Esophagus mucosa (tissue), 1 donor: ENCODE measurements at places on chromosomes 6 and 20. TPM values are rescaled to one million over a fixed set of nuclear protein-coding genes. Genes with fewer than 3 reads are reported as not detected.

MYLK2 gene
- 0.12 TPM for total RNA-seq

MATN4 gene
- total RNA-seq, result 0.16 TPM

XKR7 gene
- not detected for total RNA-seq

MYLK4 gene
- 0.84 TPM for total RNA-seq

- ATAC-seq, result no peak
Observed at GRCh38 chr6:82588020-82588419, 224.4 kb downstream of the TPBG start.

GRCh38 chr6:33571637-33572316 lies 8.3 kb downstream of the BAK1 start:
- no peak for ATAC-seq

GRCh38 chr6:147604373-147604772 lies 95.9 kb downstream of the SAMD5 start:
- no peak for ATAC-seq

DNA sequence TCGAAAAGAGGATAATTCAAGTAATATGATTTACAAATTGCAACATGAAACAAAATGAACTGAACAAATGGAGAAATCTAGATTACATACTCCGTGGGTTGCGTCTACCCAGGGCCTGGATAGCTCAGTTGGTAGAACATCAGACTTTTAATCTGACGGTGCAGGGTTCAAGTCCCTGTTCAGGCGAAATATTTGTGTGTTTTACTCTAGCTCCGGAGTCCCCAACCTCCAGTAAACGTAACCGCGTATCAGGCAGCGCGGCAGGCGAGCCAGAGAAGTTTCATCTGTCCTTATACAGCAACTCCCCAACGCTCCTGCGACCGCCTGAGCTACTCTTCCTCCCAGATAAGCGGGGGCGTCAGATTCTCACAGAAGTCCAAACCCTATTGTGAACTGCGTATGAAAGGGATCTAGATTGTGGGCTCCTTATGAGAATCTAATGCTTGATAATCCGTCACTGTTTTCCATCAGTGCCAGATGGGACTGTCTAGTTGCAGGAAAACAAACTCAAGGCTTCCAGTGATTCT lies 176.1 kb downstream of the TRIM27 start:
- ATAC-seq, result peak; percentile 26

DNA sequence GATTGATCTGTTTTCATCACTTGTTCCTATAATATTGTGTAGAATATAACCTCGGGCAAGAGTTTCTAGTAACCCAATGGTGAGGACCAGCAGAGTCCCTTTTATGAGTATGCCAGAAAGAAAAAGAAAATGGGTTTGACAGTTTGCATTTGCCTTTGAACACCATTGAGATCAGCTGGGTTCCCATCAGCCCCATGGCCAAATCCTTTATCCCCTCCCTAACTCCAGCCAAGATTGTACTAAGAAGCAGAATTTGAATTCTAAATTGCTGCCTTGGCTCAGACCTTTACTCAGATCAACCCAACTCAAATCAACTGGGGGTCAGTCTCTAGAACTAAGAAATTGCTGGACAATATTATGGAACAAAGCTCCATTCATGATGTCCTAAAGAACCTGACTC lies 187.4 kb downstream of the TBC1D7 start:
- no peak for ATAC-seq

- ATAC-seq, result no peak
Observed at GRCh38 chr6:38723783-38724182, 8.7 kb downstream of the DNAH8 start.

GRCh38 chr20:19449051-19449450 lies 236.6 kb downstream of the SLC24A3 start:
- no peak for ATAC-seq

GRCh38 chr20:21291026-21291425 lies 12.1 kb upstream of the XRN2 start:
- no peak for ATAC-seq
